ENCODE measurements at places on chromosomes 16 and 17.
A peak's percentile ranks its signal among the peaks of the same experiment; 100 is the strongest.

GRCh38 chr17:16328997-16329396 lies 24.3 kb downstream of the CENPV start:
- no peak for DNase-seq

DNA sequence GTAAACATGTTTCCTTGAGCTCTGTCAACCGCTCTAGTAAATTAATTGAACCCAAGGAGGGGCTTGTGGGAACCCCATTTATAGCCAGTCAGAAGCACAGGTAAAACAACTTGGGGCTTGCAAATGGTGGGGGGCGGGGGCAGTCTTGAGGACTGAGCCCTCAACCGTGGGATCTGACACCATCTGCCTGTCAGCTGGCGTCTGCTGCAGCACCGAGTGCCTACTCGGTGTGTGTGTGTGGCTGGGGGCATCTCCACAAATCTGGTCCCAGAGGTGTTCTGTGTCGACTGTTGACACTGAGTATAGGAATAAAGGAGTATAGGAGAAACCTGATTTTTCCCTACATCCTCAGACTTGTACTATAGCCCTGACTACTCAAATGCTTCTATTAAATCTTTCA lies 20.6 kb downstream of the CREBBP start:
- no peak for DNase-seq

DNA sequence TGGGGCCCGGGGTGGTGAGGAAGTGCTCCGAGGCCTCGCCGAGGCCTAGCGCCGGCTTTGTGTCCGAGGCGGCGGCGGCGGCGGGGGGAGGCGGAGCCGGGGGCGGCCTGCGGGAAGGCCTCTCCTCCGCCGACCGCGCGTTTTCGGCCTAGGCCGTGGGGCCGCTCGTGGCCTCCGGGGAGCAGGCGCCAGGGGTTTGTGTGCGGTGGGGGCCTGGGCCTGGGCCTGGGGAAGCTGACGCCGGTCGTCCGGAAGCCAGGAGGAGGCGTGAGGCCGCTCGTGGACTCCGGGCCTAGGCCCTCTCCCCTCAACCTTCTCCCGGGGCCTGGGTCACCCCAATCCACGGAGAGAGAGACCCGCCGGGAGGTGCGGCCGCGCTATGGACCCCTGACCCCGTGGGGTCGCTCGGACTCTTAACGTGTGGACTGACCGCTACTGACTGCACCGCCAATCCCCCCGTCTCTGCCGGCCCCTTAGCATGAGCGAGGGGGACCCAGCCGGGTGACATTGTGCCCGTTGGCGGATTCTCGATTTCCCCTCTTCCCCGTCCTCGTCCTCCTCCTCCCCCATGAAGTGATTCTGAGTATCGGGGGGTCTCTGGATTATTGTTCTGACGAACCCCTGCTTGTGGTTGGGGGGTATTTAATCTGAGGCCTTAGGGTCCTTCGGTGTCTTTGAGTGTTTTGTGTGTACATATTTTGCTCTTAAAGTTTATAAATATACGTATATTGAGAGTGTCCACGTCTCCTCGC lies 660 bp downstream of the RBBP6 start:
- DNase-seq, result peak; percentile 33

GRCh38 chr17:73387746-73388577 lies 76.2 kb upstream of the CDC42EP4 start:
- DNase-seq, result no peak

GRCh38 chr16:11389631-11390565 lies 44.6 kb downstream of the RMI2 start:
- no peak for DNase-seq

DNA sequence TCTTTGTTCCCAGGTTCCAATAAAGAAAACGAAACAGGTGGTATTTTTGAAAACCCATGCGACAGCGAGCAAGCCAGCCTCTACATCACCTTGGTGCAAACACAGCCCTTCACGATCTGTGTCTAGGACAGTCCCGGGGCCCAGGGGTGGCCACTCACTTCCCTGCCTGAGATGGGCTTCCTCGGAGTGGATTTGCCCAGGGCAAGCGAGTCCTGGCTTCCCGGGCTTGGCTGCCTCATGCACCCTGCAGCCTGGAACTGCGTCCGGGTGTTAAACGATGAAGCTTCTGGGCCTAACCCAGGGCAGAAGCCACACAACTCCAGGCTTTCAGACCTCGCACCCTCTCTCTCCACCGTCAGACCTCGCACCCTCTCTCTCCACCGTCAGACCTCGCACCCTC lies 66.0 kb downstream of the RPH3AL start:
- no peak for DNase-seq
